Esophagus squamous epithelium (tissue), 5 donors: ENCODE measurements at places on chromosomes 1 and 21.

DNA sequence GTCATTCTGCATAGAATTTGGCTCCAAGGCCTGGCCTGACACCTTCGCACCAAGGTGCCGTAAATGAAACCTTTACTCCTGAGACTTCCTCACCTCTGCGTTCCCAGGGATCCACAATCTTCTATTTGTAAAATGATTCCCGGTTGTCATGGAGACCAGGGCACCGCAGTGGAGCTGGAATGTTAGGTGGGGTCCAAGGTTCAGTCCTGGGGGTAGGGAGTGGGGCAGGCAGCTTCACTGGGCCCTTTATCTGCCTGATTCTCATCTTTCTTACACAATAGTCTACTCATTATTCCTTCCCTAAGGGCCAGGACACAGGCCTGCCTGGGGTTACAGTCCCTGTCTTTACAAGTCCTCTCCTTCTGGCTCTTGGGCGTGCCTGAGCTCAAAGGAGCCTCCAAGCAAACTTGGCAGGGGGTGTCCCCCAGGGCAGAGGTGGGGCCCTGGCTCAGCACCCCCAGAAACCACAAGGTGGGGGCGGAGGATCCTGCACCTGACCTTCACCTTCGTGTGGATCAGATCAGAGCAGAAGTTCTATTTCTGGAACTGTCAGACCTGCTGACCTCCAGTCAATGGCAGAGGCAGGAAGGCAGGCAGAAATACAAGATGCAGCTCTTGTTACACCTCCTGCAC, 51.1 kb downstream of the RIPK4 start:
- no peak for DNase-seq

DNA sequence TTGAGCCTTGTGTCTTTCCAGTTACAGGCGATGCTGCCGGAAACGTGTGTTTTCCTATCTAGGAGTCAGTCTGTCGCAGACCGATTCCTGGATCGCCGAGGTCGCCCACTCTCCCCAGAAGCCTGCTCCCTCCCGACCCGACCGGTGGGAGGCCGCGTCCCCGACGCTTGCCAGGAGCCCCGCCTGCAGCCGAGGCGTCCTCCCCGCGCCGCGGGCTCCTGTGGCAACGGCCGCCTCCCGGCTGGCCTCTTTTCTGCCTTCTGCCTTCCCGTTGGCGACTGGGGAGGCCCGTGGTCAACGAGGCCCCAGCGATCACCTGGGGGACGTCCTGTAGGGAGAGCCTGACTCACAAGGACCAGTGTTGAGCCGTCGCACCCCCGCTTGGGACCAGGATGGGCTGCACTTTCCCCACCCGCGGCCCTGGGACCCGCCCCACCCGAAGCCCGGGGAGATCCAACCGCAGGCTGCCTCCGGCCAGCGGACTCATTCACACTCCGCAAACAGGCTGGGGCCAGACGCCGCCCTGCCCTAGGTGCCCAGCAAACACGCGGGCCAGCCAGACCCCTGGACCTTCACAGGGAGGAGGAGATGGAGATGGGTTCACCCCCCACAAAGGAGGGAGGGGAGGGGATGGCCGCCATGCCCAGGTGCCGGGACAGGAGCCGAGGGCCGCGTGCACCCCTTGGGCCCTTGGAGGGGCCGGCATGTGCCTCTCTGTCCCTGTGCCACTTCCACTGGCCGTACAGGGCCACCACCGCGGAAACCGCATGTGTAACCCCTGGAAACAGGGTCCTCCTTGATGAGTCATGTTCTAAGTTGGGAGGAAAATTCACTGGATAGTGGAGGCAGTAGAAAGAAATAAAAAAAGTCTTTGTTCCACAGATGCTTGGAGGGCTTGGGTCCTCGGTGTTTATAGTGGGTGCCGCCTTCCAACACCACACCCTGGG, 7.2 kb upstream of the COL6A1 start:
- no peak for DNase-seq

DNA sequence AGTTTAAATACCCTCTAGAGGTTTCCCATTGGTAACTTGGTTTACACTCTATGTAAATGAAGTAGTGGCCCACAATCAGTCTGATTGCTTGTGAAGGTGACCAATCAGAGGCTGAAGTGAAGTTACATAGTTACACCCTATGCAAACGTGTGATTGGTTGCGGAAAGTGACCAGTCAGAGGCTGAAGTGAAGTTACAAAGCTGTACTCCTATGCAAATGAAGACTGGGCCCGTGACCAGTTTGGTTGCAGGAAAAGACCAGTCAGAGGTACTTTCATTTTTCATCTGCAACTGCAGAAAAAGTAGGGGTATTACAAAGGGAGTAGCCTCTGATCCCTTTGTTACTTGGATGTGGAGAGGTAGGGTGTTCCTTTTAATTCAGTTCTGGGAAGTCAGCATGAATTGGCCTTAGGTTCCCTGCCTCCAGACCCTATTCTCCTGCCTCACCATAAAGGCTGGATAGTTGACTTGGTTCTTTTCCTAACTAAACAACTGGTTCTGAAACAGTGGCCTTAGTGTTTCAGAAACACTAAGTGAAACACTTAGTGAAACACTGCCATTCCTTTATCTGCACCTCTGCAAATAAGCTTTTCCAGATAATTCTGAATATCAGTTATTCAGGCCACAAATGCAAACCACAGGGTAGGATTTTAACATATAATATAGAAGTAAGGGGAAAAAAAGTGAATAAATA, 39.3 kb downstream of the MAGI3 start:
- DNase-seq = no peak

- no peak for DNase-seq
Observed at GRCh38 chr1:99855914-99856450, 5.8 kb downstream of the AGL start.

DNA sequence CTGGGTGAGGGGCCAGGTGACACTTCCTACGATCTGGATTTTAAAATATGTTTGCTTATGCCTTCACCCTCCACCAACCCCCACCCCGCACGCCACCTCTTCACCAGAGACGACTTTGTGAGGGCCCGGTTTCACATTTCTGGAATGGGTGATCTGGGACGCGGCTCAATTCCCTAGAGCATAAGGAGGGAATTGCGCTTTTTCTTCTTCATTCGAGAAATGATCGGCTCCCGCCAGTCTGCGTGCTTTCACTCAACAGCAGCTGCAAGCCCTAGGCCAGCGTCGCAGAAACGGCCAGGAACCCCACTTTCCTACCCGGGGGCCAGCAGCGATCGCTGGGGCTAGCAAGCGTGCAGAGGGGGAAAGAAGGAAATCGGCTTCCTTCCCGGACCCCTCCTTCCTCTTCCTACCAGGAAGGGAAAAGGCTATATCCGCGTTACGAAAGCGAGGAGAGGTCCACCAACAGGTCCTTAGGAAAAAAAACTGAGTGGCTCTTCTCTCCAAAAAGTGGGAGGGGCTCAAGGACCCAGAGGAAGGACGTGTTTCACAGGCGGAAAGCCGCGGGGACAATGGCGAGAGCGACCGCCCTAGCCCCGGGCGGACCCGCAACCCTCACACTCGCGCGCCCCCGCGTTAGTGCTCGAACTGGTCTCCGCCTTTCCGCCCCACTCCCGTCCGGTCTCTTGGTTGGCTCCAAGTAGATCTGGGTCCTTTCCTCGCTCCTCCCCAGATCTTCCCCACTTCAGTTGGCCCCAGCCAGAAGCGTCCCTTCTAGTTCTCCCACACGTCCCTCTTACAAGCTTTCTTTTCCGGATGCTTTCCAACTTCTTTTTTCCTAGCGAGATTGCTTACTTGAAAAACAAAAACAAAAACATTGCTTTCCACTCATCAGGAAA, 1.1 kb upstream of the ADAMTS1 start:
- DNase-seq = no peak

DNA sequence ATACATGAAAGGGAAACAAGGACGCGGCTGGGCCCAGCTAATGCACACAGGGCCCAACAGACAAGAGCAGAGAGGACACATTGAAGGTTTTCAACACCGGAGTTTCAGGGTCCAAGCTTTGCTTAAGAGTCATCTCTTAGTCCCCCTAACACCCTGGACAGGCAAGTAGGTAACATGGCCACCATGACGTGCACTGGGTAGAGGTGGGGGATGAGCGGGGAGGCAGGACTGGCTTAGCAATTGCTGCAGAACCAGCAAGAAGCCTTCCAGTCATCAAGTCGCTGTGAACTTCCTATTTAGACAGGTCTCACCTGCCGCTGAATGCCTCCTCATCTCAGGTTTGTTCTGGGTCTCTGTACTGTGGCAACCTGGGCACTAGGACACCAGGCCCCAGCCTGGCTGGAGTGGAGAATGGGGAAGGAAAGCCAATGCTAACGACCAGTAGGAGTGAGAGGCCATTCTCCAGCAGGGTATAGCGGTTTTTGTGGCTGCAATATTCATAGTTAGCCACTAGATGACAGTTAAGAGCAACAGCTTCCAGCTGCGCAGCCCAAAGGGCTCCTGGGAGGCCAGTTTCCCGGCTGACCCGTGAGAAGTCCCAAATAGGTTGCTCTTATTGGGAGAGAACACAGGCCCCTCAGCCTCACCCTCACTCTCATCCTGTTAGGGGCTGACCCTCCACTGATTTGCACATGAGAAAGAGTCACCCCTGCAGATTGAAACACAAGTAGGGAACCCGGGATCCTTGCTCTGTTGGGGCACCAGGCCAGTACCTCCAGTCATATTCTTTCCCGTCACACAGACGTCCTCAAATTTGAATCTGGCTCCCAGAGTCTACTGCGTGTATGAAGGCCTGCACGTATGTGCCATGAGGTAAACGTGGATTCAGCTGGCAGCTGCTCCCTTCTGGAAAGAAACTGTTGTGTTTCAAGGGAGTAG, 6.0 kb upstream of the PIGC start:
- DNase-seq = no peak

DNA sequence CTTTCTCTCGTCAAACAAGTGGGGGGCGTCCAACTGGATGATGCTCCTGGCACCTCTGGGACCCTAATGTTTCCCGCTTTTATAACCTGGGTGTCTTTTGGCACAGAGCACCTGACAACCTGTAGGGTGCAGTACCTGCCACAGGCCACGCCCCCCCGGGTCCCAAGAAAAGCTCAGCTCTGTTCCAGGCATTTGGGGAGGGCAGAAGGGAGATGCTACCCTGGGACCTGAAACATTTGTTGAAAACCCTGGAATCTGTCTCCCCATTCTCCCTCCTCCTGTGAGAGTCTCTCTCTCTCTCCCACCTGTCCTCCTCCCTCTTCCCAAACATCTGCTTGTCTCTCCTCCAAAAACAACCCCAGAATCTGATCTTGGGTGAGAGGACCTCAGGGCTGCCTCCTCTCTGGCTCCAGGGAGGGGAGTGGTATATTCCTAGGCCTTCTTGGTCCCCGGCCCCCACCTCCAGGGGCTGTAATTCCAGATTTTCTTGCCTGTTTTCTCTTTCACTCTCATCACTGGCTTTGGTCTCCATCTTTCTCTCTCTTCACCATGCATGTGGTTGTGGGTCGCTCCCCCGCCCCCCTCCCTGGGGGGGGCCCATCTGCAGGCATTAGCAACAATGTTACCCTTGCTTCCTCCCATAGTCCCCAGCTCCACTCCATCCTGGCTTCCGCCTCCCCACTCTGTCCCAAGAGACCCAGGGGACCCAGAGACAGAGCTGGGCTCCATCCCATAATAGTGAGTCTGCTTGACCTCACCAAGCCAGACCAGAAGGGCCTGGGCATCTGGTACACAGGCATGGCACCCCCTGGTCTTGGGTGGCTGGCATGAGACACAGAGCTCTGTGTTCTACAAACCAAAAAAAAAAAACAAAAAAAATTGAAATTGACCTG, 4.1 kb downstream of the AHDC1 start:
- no peak for DNase-seq

DNA sequence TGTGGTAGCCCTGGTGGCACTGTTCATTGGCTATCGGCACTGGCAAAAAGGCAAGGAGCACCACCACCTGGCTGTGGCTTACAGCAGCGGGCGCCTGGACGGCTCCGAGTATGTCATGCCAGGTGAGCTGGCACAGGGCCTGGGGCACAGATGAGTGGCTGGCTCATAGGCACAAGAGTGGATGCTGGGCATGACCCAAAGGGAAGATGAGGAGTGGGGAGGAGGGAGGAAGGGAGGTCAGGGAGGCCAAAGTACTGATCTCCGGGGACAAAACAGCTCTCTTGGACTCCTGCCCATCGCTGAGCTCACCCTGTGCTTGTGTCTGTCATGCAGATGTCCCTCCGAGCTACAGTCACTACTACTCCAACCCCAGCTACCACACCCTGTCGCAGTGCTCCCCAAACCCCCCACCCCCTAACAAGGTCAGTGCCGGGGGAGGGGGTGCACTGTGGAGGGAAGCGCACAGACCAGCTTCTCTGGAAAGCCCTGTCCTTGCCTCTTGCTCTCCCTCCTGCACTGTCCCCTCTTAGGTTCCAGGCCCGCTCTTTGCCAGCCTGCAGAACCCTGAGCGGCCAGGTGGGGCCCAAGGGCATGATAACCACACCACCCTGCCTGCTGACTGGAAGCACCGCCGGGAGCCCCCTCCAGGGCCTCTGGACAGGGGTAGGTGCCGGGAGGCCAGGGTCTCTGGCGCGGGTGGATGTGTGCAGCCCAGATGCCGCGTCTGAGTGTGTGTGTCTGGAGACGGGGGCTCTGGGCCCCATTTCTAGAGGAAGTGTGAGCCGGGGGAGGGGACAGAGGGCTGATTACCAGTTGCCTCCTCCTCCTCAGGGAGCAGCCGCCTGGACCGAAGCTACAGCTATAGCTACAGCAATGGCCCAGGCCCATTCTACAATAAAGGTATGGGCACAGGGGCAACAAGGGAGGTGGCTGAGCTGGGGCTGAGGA, 7.3 kb upstream of the LRRC71 start:
- DNase-seq = no peak

DNA sequence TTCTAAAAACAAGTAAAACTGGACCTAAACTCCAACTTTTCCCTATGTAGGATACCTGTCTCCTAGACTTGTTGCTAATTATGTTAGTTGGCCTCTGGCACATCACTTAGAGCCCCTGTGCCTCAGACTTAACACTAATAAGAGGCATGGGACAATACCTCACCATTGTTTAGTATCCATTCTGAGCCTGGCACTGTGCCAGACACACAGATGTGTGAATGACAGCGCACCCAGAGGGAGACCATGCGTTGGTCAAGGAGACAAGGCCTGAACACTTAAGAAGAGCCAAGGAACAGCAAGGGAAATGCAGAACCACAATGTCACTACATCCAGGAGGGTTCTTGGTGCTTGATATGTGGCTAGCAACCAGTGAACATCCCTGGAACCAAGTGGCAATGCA, 189.1 kb downstream of the FGGY start:
- no peak for DNase-seq

DNA sequence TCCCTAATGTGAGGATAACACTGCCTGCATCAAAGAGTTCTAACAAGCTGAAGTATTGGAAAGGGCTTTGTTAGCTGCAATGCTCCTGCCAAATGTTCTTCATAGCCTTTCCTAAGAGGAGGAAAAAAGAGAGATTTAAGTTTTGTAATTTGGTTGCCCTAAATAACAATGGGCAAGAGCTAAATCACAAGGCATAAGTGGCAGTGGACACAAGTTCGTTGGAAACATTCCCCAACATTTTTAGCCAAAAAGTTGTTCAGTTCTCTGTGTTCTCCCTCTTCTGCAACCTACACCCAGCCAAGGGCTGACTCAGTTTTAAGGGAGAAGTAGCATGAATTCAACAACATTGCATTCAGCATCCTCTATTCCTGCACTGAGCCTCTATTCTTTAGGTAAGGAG, 2.6 kb upstream of the UQCRHL start:
- no peak for DNase-seq

DNA sequence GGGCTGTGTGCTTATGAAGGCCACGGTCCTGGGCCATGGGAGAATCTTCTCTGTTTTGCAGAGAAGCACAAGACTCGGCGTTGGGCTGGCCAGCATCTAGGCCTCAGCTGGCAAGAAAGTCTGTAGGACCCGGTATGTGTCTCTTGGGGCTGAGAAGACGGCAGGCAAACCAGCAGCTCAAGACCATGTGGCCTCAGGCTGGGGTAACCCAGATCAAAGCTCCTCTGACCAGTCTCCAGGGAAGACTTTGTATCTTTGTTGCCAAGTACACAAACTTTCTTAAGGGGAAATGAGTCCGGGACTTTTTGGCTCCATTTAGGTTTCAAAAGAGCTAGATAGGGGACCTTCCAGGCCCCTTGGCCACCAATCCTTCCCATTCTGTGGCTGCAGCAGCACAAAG, 60.1 kb downstream of the PTP4A2 start:
- DNase-seq = no peak
